GM12878 (cell line): ENCODE measurements at places on chromosomes 13 and 19. TPM values are rescaled to one million over a fixed set of nuclear protein-coding genes. Genes with fewer than 3 reads are reported as not detected.

SCN1B gene
- 0.27 and 0.33 TPM in 2 replicates for total RNA-seq

NXNL1 gene
- total RNA-seq, result not detected in 2 replicates

- H3K4me3 ChIP-seq, result no peak overlapping the region
- no peak overlapping the region for H3K27ac ChIP-seq
- no peaks in the 10 kb centered on the region for H3K36me3 ChIP-seq
- H3K27me3 ChIP-seq, result no peaks in the 10 kb centered on the region
- peaks cover 9% of the 10 kb centered on the region for H3K4me1 ChIP-seq
Measured at GRCh38 chr13:94656176-94656575, 54.5 kb downstream of the GPR180 start.

- no peaks in the 10 kb centered on the region for H3K36me3 ChIP-seq
- no peaks in the 10 kb centered on the region for H3K4me1 ChIP-seq
- DNase-seq, result no peak
- H3K4me3 ChIP-seq, result no peak overlapping the region
- H3K27me3 ChIP-seq, result no peaks in the 10 kb centered on the region; the same call in 1 of the 2 replicates
Measured at GRCh38 chr19:48044561-48044960, 682 bp upstream of the CABP5 start.

GRCh38 chr13:74620308-74620707 is 486.1 kb upstream of the KLF12 start:
- DNase-seq, result no peak
- H3K4me1 ChIP-seq, result no peaks in the 10 kb centered on the region
- no peak overlapping the region for H3K27ac ChIP-seq
- no peaks in the 10 kb centered on the region for H3K27me3 ChIP-seq

DNA sequence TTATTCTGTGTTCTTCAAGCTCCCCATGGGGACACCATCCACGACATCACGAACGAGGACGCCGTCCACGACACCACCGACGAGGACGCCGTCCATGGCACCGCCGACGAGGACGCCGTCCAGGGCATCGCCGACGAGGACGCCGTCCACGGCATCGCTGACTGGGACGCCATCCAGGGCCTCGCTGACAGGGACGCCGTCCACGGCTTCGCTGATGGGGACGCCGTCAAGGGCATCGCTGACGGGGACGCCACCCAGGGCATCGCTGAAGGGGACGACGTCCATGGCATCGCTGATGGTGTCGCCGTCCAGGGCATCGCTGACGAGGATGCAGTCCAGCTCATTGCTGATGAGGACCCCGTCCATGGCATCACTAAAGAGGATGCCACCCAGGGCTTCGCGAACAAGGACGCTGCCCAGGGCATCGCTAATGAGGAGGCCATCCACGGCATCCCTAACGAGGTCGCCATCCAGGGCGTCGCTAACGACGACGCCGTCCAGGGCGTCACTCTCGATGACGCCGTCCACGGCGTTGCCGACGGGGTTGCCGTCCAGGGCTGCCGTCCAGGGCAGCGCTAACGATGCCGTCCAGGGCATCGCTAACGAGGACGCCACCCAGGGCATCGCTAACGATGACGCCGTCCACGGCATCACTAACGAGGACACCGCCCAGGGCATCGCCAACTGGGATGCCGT is 949.2 kb downstream of the TUBA3C start:
- H3K36me3 ChIP-seq, result no peaks in the 10 kb centered on the region
- no peak for DNase-seq

- H3K36me3 ChIP-seq, result no peaks in the 10 kb centered on the region
- no peak overlapping the region for H3K4me3 ChIP-seq
- DNase-seq, result peak; percentile 38
- no peaks in the 10 kb centered on the region for H3K4me1 ChIP-seq
Measured at GRCh38 chr19:40305403-40305802, 20.3 kb upstream of the AKT2 start.

DNA sequence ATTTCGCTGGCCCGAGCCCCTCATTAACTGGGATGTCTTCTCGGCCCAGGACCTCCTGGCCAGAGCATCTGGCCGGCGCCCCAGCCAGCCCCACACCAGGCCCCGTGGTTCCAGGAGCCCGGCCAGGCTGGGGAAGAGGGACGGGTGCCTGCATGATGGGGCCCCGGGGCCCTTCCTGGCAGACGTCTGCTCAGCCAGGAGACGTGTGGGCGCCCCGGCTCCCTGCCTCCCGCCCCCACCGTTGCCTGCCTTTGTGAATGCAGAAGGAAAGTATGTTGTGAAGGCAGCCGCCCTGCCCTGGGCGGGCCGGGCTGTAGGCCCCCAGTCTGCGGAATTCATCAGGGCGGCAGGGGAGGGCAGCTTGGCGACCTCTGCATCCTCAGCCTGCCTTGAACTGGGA is 4.4 kb upstream of the COMP start:
- H3K36me3 ChIP-seq, result no peaks in the 10 kb centered on the region
- DNase-seq, result no peak
- no peak overlapping the region for H3K27ac ChIP-seq
- peaks cover 13% of the 10 kb centered on the region for H3K27me3 ChIP-seq
- no peak overlapping the region for H3K4me3 ChIP-seq
